ENCODE measurements at places on chromosomes 12 and 14.

GRCh38 chr12:57296291-57296690 is 45.3 kb upstream of the STAC3 start:
- no peak for DNase-seq

DNA sequence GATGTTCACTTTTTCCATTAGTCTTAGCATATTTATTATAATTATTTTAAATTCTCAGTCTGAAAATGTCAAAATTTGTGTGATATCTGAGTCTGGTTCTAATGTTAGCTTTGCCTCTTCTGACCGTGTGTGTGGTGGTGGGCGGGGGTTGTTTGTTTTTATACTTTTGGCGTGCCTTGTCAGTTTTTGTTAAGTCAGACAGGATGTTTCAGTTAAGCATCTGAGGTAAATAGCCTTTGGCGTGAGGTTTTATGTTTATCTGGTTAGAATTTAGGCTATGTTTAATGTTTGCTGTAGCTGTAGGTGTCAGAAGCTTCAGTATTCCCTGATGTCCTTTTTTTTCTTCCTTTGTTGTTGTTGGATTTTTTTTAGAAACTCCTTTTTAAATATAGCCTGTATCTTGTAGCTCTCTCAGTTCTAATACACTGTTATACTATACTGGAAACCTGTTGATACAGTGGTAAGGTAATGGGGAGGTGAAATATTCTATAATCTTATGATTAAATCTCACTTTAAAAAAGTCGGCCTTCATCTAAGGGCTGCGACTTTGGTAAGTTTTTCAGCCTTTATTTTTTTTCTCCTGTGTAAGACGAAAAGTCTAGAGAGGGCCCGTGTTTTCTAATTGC is 111.6 kb downstream of the SCAF11 start:
- no peak for DNase-seq

GRCh38 chr12:118326991-118327390 is 45.7 kb downstream of the TAOK3 start:
- no peak for DNase-seq

- no peak for DNase-seq
Observed at GRCh38 chr14:62301911-62302310, 539.7 kb downstream of the SNAPC1 start.

DNA sequence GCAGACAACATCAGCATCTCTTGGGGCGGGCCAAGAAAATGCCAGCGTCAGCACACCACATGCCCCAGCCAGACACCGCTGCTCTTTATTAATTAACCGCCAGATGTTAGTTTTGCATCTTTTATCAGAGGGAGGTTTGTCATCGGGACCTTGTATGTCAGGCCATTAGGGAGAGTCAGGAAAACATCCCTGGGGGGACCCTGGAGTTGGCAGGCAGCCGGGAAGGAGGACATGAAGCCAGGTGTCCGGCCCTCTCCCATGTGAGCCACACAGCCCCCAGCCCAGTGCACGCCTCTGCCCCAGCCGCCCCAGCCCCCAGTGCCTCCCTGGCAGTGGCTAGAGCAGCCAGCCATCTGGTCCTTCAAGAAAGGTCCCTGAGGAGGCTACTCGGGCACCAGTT is 56.9 kb upstream of the FAM222A start:
- DNase-seq, result no peak

All from stimulated activated CD4-positive, alpha-beta T cell treated with anti-CD3 and anti-CD28 coated beads, TNF-alpha, amount 100 ng/mL, for 24 hours (primary cell).